ENCODE measurements at places on chromosomes 11 and 22.

GRCh38 chr11:118168751-118169150 is 7.7 kb downstream of the SCN2B start:
- no peak for DNase-seq

DNA sequence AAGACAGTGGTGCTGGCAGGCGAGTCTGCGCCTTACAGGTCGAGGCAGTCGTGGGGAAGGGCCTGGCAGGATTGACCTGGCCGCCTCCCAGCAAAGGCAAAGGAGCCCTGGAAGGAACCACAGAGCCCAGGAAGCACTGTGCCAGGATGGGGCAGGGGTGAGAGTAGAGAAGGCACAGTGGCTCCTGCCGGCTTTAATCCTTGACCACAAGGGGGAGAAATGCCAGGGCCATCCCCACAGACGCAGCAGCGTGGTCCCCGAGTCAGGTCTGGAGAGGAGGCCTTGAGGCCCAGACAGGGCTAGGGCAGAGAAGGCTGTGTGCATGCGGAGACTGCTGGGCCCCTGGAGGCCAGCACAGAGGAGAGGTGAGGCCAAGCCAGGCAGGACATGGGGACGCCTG is 9.9 kb upstream of the NDUFS8 start:
- DNase-seq: no peak

GRCh38 chr11:1882265-1883238 is 9.1 kb downstream of the PRR33 start:
- peak; percentile 16 for DNase-seq

DNA sequence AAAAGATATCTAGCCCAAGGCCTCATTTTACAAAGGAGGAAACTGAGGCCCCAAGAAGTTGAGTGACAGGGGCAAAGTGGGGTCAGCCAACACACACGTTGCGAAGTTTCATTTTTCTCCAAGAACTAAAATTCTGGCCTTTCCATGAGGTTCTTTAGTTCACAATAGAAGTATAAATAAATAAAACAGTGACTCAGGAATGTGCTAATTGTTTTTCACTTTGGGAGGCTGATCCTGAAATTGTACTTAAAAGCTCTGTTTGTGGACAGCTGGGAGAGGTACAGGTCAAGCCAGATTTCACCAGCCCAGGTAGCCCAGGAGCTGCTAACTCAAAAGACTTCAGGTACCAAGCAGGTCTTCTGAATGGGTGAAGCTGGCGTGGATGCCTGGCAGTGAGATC is 105.2 kb downstream of the TRAF6 start:
- DNase-seq: no peak

DNA sequence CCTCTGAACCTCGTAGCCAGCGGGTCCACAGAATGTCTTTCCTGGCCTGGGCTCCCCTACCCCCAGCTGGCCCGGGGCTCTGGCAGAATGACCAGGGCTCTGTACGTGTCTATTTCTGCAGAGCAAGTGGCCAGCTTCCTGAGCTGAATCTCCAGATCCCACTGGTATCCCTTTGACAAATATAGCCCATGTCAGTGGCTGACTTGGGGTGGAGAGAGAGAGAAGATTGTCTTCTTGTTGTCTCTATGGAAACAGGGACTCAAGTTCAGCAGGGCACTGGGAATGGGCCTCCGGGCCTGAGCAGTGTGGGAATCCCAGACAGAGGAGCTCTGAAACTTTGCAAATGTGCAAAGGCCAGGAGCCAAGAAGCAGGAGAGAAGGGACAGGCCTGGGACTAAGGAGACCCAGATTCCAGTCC is 33.9 kb downstream of the ANO1 start:
- no peak for DNase-seq

DNA sequence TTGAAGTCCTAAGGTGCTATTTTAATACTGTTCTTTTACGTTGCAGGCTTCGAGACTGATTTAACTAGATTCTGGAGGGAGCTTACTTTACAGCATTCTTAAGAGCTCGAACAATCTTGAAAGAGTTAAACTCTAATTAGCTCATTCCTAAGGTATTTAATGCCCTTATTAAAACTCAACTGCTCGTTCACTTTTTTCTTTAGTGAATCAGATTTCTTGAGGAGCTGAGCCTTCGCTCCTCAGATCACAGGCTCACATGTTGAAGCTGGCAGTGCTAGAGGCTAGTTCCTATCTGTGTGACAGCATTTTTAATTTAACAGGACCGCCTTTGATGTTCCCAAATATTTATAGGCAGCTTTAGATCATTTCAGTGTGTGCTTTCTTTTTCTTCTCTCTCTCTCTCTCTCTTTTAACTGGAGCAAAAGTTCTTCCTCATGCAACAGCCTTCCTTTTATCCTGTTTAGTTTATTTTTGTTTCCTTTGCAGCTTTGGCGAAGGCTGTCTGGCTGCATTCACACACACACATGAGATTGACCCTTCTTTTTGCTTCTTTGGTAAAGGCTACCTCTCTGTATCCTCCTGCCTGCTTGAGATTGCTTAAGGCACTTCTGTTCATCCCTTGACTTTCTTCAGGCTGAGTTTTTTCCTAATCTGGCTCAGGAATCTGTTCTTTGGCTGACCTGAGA is 21.0 kb downstream of the ZNRF3 start:
- DNase-seq: no peak

DNA sequence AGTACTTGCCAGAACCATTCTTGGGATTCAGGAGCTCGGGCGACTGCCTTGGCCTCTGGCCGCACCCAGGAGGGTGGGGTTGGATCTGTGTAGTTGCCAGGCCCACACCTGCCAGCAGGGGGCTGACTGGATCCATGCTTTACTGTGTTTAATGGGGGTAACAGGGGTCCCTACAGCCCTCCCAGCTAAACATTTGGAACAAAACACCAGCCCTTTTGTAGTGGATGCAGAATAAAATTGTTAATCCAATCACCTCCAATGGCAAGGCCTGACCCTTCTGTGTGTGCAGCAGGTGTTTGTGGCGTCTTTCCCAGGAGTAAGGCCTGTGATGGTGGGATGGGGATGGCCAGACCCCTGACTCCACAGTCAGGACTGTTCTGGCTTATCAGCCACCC is 22.5 kb downstream of the SUN2 start:
- DNase-seq: no peak

DNA sequence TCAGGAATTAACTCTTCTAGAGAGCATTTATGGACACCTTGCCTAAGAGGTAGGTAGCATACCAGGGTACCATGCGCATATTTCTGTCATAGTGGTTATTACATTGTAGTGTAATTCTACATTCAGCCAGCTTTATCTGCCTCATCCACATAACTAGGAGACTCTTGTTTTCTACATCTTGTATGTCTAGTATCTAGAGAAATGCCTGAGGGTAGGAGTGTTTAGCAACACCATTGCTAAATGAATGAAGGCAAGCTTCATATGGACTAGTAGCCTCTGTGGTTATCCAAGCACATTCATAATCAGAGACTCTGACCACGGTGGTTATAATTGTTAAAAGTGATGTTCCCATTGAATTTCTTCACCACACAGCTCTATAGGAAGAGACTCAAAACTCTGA is 107.9 kb downstream of the NTM start:
- DNase-seq: no peak

DNA sequence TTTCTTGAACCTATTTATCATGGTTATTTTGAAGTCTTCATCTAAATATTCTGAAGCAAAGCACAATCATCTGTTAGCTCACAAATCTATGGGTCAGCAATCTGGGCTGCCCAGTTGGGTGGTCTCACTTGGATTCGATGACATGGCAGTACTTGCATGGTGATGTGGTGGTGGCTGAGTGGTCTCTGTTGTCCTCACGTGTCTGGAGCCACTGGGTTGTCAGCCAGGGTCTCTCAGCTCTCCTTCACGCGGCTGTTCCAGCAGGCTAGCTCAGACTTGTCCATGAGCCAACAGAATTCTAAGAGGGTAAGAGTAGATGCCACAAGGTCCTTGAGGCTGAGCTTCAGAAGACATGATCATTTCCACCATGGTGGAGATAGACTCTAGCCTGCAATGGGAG is 66.4 kb upstream of the KCNQ1OT1 start:
- no peak for DNase-seq

GRCh38 chr11:1297011-1297575 is 12.3 kb downstream of the TOLLIP start:
- DNase-seq: no peak

GRCh38 chr11:128576555-128576954 is 10.8 kb downstream of the ETS1 start:
- DNase-seq: peak; percentile 30

DNA sequence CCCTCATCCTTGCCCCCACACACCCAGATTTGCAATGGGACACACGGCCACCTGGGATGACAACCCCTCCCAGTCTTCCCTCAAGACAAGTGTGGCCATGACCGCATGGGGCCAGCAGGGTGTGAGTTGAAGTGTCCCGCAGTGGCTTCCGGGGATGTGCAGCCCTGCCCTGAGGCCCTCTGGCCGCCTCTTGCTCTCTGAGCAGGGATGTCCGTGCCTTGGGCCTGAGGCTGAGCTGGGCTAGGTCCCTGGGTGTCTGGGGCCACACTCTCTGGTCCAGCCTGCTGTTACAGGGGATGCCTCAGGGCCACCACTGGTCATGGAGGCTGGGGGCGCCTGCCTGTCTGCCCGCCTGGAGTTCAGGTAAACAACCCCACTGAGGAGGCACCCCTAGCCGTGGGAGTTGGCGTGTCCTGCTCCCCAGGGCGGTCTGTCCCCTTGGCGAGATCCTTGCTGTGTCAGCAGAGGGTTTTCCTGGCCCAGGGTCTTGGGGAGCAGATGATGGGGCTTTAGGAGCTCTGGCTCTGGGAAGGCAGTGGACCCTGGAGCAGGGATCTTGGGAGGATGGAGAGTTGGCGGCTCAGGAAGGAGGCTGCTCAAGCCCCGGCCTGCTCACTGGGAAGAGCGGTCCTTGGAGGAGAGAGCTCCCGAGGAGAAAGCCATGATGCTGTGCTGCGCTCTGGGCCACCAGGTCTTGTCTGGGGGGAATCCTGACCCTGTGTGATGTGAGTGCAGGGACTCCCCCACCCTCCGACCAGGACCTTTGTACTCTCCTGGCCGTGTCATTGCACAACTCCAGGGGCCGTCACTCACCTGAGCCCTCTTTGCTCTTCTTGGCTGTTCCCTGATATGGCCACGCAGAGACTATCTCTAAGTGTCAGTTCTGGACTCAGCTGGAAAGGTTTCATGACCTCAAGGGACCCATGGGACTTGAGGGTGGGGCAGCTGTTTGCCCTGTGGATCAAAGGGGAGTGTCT is 67.9 kb downstream of the KCNQ1 start:
- no peak for DNase-seq

DNA sequence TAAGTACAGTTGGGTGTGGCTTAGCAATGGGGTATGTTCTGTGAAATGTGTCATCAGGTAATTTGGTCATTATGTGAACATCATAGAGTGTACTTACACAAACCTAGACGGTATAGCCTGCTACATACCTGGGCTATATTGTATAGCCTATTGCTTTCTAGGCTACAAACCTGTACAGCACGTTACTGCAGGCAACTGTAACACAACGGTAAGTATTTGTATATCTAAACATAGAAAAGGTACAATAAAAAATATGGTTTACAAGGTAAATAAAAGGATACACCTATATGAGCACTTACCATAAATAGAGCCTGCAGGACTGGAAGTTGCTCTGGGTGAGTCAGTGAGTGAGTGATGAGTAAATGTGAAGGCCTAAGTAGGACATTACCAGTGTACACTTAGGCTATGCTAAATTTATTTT is 73.1 kb upstream of the GDPD4 start:
- DNase-seq: no peak

DNA sequence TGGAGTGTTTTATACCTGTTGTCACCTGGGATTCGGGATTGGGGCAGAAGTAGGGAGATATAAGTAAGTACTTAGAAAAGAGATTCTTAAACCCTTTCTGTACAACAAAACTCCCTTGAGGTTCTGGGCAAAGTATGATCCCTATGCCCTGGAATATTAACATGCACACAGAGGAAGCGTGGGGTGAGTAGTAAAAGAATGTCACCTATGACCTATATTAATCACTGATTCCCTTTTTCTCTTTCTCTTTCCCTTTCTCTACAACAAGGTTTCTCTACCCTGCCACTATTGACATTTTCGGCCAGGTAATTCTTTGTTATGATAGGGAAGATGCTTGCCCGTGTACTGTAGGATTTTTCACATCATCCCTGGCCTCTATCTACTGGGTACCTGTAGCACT is 209.7 kb upstream of the PLET1 start:
- DNase-seq: no peak

GRCh38 chr22:47580121-47580520 is 817.7 kb downstream of the TBC1D22A start:
- DNase-seq: no peak

GRCh38 chr11:65430406-65431217 is 8.0 kb downstream of the NEAT1 start:
- no peak for DNase-seq

- no peak for DNase-seq
Observed at GRCh38 chr11:134047586-134047999, 21.3 kb upstream of the JAM3 start.

DNA sequence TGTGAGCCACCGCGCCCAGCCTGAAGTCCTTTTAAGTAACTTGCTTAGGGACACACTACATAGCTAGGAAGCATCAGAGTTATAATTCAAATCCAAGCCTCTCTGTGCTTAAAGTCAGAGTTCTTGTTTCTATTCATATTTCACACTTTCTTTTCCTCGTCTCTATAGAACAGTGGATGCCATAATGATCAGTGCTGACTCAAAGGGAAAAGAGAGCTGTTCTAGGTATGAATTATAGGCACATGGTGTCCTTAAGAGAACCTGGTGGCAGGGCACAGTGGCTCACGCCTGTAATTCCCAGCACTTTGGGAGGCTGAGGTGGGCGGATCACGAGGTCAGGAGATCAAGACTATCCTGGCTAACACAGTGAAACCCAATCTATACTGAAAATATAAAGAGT is 400.2 kb upstream of the DDI1 start:
- DNase-seq: no peak

GRCh38 chr11:86144846-86145245 is 76.0 kb upstream of the PICALM start:
- DNase-seq: no peak
